ENCODE measurements at places on chromosomes 4 and X. TPM values are rescaled to one million over a fixed set of nuclear protein-coding genes. Genes with fewer than 3 reads are reported as not detected.

GRCh38 chr4:128653527-128654444 lies 155.7 kb upstream of the JADE1 start:
- no peak overlapping the region for H3K4me3 ChIP-seq
- peak; percentile 87 for DNase-seq
- H3K27ac ChIP-seq, result peak overlapping the region; percentile 67
- no peaks in the 10 kb centered on the region for H3K27me3 ChIP-seq
- no peaks in the 10 kb centered on the region for H3K36me3 ChIP-seq

- no peaks in the 10 kb centered on the region for H3K4me1 ChIP-seq
- no peak for DNase-seq
- no peak overlapping the region for H3K27ac ChIP-seq
- H3K36me3 ChIP-seq, result no peaks in the 10 kb centered on the region
Observed at GRCh38 chr4:58225460-58225859, 1115.3 kb upstream of the IGFBP7 start.

- no peak for DNase-seq
- no peaks in the 10 kb centered on the region for H3K36me3 ChIP-seq
- H3K27ac ChIP-seq, result no peak overlapping the region
- no peak overlapping the region for H3K4me3 ChIP-seq
- no peaks in the 10 kb centered on the region for H3K27me3 ChIP-seq
Observed at GRCh38 chrX:106177982-106178321, 9.8 kb downstream of the PWWP3B start.

Gene IL2RG
- 118 TPM for polyA plus RNA-seq

Gene NPY5R
- 0.22 TPM for polyA plus RNA-seq

DNA sequence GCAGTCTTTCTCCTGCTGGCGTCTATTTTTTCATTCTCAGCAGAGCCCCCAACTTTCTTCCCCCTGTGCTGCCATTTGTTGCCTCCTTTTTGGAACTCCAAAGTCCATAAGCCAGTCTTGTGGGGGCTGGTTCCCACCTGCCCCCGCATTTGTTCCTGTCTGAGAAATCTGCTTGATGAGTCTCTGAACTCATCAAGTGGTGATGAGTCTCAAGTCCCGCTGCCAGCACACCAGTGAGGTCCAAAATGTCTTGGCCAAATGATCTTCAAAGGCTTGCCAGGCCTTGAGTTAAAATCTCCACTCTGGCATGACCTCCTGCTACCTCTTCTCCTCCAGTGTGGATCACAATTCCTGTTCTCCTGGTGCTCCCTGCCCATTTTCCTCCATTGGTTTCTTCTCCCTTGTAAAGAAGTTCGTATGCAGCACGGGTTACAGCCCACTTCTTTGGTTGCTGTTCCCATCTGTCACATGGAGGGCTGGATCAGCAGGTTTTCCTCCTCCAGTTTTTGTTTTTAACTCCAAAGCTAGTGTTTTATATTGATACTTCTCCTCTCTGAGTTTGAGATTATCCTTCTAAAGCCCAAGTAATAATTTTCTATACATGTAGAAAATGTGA lies 72.7 kb upstream of the LIMCH1 start:
- H3K27me3 ChIP-seq, result no peaks in the 10 kb centered on the region
- no peak overlapping the region for H3K4me3 ChIP-seq
- no peaks in the 10 kb centered on the region for H3K4me1 ChIP-seq

Gene C4orf51
- polyA plus RNA-seq, result not detected

DNA sequence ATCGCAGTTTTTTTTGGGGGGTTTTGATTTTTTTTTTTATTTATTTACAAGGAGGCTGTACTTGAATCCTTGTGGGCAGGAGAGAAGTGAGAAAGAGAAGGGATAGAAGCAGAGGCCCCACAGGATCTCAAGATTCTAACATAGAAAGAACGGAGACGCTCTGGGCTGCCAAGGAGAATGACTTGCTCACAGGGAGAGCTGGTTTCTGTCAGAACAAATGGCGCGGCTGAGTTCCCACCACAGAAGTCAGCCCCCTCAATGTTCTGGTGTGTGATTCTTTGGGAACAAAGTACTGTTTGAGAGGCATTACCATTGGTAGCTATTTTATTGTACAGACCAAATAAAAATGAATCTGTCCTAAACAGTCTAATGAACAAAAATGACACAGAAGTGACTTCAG lies 80.6 kb downstream of the ATXN3L start:
- DNase-seq, result no peak
- no peaks in the 10 kb centered on the region for H3K36me3 ChIP-seq
- no peaks in the 10 kb centered on the region for H3K4me1 ChIP-seq
- no peak overlapping the region for H3K27ac ChIP-seq
- H3K4me3 ChIP-seq, result no peak overlapping the region

Gene GRID2
- 0.57 TPM for polyA plus RNA-seq

DNA sequence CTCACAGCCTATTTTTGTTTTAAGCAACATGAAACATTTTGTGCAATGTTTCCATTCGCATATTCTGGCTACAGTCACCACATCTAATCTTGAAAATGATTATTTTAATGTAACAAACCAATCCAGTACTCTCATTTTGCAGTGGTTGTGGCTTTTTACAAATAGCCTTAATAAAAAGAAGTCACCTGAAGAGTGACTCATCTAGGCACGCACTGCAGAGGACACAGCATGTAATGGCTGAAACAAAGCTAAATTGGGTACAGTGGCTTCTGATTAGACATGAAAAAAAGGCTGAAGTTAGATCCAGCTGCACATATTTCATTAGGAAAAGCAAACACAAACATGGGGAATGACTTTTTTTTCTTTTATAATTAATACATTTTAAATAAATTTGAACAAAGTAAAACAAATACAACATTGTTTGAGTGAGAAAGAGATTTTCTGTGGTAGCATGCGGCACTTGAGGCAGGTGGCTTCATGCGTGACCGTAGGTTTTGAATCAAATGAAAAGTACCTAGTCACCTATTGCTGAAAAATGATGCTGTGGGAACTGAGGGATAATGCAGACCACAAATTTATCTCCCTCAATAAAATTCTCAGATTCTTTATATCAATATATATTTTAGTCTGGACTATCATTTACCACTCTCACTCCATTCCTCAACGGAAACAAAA lies 240.8 kb upstream of the DDX53 start:
- no peak overlapping the region for H3K4me3 ChIP-seq
- no peak overlapping the region for H3K27ac ChIP-seq
- H3K4me1 ChIP-seq, result no peaks in the 10 kb centered on the region
- H3K27me3 ChIP-seq, result no peaks in the 10 kb centered on the region

- no peaks in the 10 kb centered on the region for H3K36me3 ChIP-seq
- no peak within 1 kb of the TSS for H3K27ac ChIP-seq
- H3K4me1 ChIP-seq, result no peaks in the 10 kb centered on the region
Observed at GRCh38 chr4:73998040-73999011, at the start of gene CXCL5. Gene CXCL5, minus strand, starts transcription at chr4:73998677. Its CDS starts 96 bp downstream, at chr4:73998581.

DNA sequence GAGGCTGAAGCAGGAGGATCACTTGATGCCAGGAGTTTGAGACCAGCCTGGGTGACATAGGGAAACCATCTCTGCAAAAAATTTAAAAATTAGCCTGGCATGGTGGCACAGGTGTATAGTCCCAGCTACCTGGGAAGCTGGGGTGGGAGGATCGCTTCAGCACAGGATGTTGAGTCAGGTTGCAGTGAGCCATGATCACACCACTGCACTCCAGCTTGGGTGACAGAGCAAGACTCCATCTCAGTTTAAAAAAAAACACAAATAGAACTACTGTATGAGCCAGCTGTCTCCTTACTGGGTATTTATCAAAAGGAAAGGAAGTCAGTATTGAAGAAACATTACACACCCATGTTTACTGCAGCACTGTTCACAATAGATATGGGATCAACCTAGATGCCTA lies 138.7 kb downstream of the RAP1GDS1 start:
- H3K27ac ChIP-seq, result no peak overlapping the region
- H3K4me3 ChIP-seq, result no peak overlapping the region
- H3K27me3 ChIP-seq, result no peaks in the 10 kb centered on the region
- no peak for DNase-seq
- no peaks in the 10 kb centered on the region for H3K36me3 ChIP-seq

GRCh38 chr4:103306870-103307375 lies 108.8 kb upstream of the CENPE start:
- peak; percentile 89 for DNase-seq
- peak overlapping the region; percentile 31 for H3K27ac ChIP-seq
- peaks cover 11% of the 10 kb centered on the region for H3K4me1 ChIP-seq
- H3K27me3 ChIP-seq, result no peaks in the 10 kb centered on the region
- peak overlapping the region; percentile 30 for H3K4me3 ChIP-seq

- H3K4me3 ChIP-seq, result no peak overlapping the region
- no peaks in the 10 kb centered on the region for H3K4me1 ChIP-seq
- no peaks in the 10 kb centered on the region for H3K27me3 ChIP-seq
- peaks cover 2% of the 10 kb centered on the region for H3K36me3 ChIP-seq
Observed at GRCh38 chrX:46456125-46456922, 88.9 kb downstream of the ZNF674 start.

Gene MAP7D2
- polyA plus RNA-seq, result 4.1 TPM

Gene PJA1
- 36.9 TPM for polyA plus RNA-seq

- no peak for DNase-seq
- H3K4me3 ChIP-seq, result no peak overlapping the region
Observed at GRCh38 chrX:147476008-147476407, 435.7 kb upstream of the FMR1 start.

Gene MAGEA12
- not detected for polyA plus RNA-seq

GRCh38 chr4:142064181-142064580 lies 427.8 kb downstream of the IL15 start:
- H3K4me1 ChIP-seq, result no peaks in the 10 kb centered on the region
- H3K27ac ChIP-seq, result no peak overlapping the region
- no peaks in the 10 kb centered on the region for H3K27me3 ChIP-seq
- no peaks in the 10 kb centered on the region for H3K36me3 ChIP-seq

DNA sequence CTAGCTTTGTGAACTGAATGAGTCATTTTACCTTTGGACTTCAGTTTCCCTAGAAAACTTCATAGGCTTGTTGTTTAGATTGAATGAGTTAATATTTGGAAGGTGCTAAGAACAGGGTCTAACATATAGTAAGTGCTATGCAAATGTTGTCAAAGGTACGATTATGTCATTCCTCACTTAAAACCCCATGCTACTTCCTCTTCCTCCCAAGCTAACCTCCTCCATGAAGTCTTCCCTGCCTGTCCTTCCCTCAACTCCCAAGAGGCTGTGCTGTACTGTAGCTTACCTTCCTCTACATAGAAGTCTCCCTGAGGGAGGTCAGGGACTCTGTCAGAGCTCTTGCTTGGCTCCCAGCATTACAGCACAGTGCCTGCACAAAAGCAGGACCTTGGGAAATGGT lies 103.4 kb upstream of the PJA1 start:
- H3K27ac ChIP-seq, result peak overlapping the region; percentile 35
- H3K27me3 ChIP-seq, result no peaks in the 10 kb centered on the region
- H3K36me3 ChIP-seq, result no peaks in the 10 kb centered on the region
- peaks cover 4% of the 10 kb centered on the region for H3K4me1 ChIP-seq
- H3K4me3 ChIP-seq, result no peak overlapping the region

Gene F11
- polyA plus RNA-seq, result 1.1 TPM

All from large intestine (tissue), 12 donors.